ENCODE measurements at places on chromosomes 13 and 19.

GRCh38 chr13:28753946-28754345 is 35.2 kb upstream of the SLC46A3 start:
- no peak for DNase-seq

DNA sequence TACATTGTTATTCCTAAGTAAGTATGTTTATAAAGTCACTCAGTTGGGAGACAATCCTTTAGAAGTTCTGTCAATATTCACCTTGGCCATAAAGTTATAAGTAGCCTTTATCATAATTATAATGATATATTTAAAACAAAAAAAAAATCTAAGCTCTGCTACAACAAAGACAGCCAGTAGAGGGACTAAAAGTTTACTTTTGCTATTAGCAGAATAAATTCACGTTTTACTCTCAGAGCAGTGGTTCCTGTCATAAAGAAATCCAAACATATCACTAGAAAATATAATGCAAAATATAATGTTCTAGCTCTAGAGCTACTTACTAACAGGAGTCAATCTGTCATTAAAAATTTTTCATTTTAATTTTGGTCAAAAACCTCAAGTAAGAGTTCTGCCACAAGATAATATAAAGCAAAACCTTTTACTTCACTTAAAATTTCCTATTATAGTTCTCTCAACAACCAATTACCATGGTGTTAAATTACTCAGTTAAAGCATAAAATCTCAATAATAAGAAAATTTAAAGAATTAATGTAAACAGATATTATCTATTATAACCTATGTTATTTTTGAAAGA is 17.7 kb downstream of the INTS6 start:
- no peak for DNase-seq

- DNase-seq: no peak
Measured at GRCh38 chr13:39942552-39943273, 287.3 kb downstream of the COG6 start.

- no peak for DNase-seq
Measured at GRCh38 chr19:37829526-37829925, 50.1 kb upstream of the ZNF573 start.

GRCh38 chr13:88429862-88430261 is 758.7 kb downstream of the SLITRK5 start:
- DNase-seq: no peak

DNA sequence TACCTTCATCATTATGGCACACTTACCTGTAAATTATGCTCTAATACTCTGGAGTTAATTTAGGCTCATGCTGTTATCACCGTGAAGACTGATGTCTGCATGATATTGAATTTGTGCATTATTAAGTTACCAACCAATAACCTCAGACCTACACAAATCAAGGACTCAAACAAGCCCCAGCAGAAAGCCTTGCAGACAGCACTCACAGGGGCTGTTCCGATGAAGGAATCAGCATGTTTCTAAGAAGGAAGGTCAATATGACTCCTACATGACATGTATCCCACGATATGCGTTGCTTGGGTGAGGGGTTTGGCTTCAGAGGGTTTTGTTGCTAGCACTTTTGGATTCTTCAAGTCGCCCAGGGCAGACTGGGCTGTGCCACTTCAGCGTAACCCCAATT is 1071.2 kb upstream of the SLC10A2 start:
- DNase-seq: no peak

- no peak for DNase-seq
Measured at GRCh38 chr13:28339419-28339818, 155.5 kb downstream of the FLT1 start.

- no peak for DNase-seq
Measured at GRCh38 chr19:16415806-16416205, 56.0 kb downstream of the EPS15L1 start.

DNA sequence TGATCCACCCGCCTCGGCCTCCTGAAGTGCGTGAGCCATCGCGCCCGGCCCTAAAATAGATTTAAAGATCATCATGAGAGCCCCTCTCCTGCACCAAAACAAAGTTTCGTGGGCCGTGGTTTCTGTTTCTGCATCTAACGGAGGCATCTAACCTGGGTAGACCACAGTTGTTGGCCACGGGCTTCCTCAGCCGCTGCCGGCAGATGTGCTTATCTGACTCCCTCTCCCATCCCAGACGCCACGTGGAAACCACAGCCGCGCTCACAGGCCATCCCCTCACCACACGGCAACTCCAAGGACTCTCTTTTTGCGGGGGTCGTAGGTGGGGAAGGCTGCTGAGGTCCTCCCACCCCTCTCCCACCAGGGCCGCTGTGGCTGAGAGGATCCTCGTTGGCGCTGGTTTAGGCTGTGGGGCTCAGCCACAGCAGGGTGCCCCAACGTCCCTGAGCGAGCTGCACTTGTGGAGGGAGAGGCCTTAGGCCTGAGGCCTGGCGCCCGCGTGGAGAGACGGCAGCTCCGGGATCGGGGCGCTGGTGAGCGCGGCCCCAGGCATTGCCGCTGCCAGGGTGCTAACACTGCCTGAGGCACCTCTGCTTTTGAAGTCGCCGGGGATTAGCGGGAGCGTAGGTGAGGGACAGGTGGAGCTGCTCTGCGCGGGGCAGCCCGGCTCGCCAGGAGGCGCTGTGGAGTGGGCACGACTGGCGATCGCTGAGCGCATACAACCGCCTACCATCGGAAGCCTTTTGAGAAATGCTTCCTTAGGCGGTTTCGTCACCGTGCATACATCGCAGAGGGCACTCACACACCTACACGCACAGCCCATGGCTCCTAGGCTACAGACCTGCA is 8.9 kb downstream of the ZSCAN1 start:
- DNase-seq: no peak

DNA sequence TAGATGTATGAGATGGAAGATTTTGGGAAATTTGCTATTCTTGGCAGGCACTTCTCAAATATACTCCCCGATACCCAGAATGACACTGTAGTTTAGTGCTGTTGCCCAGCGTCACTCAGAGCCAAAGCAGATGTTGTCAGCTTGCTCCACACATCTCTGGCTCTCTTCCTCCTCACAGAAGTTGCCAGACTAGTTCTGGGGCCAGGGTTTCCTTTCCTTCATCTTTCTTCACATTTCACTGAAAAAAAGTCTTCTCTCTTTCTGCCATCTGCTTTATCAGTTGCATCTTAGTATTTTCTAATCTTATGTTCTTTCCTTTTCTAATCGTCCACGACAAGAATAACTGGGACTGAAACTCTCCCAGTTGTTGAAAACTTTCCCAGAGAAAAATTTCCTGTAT is 251.4 kb downstream of the RGCC start:
- DNase-seq: no peak

DNA sequence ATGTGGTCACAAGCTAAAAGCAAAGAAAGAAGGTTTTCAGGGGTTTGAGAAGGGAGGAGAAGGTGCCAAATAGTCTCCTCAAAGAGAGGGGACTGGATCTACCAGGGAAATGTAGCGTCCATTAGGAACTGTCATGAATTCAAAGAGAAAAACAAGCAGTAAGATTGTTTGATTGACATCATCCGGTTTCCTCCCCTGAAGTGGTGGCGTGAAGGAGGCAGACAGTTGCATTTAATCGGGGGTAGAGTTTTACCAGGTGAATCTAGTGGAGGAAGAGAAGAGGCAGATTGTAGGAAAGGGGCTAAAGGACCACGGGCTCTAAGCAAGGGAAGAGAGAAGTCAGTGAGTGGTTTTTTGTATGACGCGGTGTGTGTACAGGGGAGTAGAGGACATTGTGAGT is 13.0 kb upstream of the CYSLTR2 start:
- DNase-seq: no peak

DNA sequence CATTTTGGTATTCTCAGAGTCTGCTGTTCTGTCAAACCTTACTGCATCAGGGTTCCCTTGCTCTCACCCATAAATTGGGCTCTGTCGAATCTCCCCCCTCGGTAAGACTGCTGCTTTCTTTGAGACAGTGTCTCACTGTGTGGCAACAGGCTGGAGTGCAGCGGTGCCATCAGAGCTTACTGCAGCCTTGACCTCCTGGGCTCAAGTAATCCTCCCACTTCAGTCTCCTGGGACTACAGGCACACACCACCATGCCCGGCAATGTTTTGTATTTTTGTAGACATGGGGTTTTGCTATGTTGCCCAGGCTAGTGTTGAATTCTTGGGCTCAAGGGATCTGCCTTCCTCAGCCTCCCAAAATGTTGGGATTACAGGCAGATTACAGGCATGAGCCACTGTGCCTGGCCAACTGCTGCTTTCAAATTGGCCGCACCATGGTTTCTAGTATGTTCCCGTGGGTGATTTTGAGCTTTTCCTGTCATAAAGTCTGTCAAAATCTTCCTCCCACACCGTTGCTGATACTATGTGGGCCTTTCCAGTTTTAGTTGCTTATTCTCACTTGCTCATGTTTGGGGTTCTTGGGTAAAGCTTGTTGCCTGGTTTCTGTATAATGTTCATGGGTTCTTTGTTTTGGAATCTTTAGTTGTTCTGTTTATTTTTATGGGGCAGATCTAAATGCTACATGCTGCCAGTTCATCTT is 10.6 kb downstream of the RFC3 start:
- DNase-seq: no peak

DNA sequence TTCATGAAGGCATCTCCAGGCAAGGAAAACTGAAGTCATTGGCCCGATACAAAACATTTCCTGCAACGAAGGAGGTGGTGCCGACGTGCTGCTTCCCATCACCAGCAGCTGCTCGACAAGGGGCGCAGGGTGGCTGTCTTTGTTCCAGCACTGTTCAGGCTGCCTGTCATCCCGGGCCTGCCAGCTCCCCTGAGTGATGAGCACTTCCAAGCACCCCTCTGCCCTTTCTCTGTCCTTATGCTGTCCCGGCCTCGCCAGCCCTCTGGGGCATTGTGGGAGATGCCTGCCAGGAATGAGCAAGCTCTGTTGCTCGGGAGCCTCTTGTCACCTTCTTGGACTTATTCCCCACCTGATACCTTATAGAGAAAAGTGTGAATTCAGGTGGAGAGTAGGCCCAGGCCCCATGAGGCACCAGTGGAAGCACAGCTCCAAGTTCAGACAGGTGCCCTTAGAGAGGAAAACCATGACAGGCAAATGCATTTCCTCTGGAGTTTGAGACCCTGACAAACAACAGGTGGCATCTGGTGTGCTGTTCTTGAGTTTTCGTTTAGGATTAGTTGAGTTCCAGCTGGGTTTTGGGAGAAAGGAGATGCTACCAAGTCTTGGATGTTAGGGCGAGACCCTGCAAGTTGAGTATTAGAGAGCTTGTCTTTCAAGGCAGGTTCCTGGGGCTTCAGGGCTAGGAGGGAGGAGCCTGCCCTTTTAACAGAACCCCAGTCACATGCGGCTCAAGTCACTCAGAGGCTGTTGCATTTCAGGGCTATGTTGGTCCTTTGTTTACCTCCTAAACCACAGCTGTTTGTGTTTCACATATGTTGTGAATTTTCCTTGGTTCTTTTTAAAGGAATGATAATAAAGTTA is 21.4 kb downstream of the BBC3 start:
- DNase-seq: no peak

DNA sequence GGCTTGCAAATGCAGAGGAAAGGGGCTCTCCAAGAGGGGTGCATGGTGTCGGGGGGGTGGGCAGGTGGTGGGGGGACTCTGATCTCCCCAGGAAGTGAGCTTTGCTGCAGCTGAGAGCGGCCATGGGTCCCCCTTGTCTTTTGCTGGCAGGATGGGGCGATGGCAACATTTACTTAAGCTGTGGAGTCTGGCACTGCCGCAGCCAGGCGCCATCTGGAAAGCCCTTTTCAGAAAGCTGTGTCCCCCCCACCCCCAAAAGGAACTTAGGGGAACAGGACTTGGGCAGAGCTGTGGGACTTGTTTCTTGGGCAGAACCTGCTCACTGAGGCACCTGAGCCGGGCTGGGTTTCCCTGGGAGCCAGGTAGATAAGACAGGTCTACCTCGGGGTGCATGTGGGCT is 80.7 kb downstream of the ZNF536 start:
- no peak for DNase-seq

DNA sequence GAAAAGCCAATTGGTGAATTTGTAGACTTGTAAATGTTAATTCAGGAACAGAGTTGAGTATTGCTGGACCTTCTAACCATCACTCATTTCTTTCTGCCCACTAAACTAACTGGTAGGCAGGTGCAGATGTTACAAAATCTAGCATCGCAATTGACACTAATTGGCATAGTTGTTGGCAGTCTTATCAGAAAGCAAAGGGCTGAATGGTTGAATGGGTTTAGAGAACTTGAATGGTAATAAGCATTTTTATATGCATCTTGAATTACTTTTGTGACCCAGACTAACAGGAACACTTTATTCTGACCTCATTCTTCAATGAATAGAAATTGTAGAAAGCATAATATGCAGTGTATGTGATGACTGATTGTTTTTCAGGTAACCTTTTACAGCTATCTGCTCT is 189.1 kb downstream of the GGACT start:
- DNase-seq: no peak

GRCh38 chr13:44031555-44031954 is 151.9 kb downstream of the LACC1 start:
- DNase-seq: no peak

GRCh38 chr13:24178847-24179485 is 18.4 kb downstream of the SPATA13 start:
- DNase-seq: no peak

GRCh38 chr13:41970918-41971317 is 10.0 kb upstream of the VWA8 start:
- no peak for DNase-seq

DNA sequence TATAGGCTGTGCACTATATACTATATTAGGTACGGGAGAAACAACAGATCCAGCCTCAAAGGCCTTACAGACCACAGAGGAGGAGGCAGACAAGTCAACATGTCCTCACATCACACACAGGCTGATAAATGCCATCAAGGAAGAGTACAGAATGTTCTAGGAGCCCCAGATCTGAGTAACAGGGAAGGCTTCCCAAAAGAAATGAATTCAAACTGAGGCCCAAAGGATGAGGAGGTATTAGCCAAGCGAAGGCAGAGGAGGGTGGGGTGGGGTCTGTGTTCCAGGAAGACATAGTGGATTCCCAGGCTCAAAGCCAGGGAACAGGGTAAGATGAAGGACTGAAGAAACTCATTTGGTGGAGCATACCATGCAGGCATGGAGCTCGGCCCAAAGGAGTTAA is 55.1 kb downstream of the RXFP2 start:
- DNase-seq: no peak

- no peak for DNase-seq
Measured at GRCh38 chr19:48393559-48394330, at the start of gene GRIN2D. GRIN2D (plus strand) TSS chr19:48393668; CDS start chr19:48398393, 4,725 bp downstream.

DNA sequence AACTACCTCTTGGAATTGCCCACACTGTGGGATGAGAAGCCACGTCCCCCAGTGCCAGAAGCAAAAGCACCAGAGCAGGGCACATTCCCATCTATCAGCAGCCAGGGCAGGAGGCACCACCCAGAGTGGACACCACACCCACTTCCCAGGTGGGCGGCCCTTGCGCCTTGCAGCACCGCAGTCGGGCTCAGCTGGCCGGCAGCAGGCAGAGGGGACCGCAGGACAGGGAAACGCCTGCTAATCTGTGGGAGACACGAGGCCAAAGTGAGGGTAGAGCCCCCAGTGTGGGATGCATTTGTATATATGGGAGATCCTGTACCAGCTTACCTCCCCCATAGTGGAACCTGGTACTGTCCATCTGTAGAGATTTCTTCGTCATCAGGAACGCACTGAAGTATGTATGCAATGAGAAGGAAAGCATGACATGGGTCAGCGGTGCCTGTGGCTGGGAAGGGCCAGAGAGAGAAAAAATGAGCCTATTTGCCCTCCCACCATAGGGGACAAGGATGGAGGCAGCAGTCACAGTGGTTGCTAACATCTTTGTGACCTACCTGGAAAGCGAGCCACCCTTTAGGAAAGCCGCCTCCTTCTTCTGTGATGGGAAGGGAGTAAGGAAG is 30.9 kb upstream of the NPAS1 start:
- no peak for DNase-seq

- no peak for DNase-seq
Measured at GRCh38 chr19:18995804-18996241, 37.5 kb downstream of the SUGP2 start.

- no peak for DNase-seq
Measured at GRCh38 chr19:3045885-3046697, 16.2 kb downstream of the TLE5 start.

Data from coronary artery (tissue), 2 donors.